ENCODE measurements at places on chromosomes 2 and 18.

DNA sequence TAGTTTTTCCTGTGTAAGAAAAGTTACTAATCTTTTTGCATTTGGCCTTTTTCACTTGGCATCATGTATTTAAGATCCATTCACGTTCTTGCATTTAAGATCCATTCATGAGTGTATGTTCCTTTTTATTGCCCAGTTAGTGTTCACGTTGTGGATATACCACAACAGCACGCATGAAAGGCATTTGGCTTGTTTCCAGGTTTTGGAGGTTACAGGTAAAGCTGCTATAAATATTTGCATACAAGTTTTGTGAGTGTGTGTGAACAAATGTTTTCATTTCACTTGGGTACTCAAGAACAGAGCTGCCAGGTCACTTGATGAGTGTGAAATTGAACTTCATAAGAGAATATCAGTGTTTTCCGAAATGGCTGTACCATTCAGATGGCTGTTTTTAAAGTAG lies 121.2 kb downstream of the CCBE1 start:
- DNase-seq, result no peak

- no peak for DNase-seq
These were observed 85.0 kb downstream of the USP40 start for GRCh38 chr2:233481368-233482142.

DNA sequence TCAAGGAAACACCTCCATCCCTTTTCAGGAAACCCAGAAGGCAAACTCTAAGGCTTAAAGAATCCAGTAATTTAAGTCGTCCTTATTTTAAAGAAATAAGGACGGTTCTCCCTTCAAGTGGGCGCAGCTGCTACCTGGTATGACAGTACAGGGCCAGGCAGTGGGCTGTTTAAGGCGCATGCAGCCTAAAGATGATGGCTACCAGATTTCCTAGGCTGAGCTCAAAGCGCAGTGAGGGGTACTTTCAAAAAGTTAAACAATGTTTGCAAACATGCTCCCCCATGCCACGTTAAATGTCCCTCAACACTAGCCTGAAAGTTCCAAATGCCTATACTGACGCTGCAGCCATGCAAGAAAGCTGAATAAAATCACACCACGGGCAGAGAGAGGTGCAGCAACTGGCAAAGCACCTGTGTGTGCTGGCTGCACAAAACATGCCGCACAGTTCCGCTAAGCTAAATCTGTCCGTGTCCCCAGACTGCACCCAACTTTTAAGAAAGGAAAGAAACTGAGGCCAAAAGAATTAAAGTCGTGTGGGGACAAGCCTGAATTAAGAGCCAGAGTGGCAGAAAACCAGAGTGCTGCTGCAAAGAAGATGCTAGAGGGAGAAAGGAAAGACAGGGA lies 583 bp downstream of the HIBCH start:
- no peak for DNase-seq

DNA sequence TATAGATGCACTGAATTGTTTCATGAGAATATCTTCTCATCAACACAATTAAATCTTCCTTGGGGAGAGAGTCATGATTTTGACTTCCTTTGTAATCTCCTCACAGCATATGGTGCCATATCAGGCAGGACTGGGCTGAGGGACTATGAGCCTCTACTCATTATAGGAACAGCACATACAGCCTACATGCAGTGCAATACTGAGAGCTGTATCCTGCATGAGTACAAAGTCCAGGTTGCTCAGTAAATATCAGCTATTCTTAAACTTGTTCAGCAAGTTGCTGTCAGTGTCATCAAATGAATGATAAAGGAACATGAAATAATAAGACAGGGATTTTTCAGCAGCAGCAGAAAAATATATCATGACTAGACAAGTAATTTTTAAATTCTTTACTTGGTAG lies 10.8 kb downstream of the DLGAP1 start:
- no peak for DNase-seq

DNA sequence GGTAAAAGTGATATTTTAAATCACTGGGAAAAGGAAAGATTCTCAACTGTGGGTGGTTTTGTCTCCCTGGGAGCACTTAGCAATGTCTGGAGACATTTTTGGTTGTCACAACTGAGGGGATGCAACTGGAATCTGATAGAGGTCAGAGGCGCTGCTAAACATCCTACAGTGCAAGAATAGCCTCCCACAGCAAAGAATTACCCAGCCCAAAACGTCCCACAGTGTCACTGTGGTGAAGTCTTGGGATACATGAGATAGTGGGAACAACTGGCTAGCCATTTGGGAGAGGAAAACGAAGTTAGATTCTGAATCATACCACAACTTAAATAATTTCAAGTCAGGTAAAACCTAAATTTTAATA lies 36.4 kb upstream of the NT5DC4 start:
- no peak for DNase-seq

- no peak for DNase-seq
These were observed 90.7 kb downstream of the MEIS1 start for GRCh38 chr2:66525606-66526005.

GRCh38 chr2:240871071-240871958 lies 2.7 kb downstream of the AGXT start:
- no peak for DNase-seq

GRCh38 chr2:240127191-240127750 lies 8.8 kb downstream of the COPS9 start:
- no peak for DNase-seq

- DNase-seq, result no peak
These were observed 969.7 kb downstream of the DCDC2C start for GRCh38 chr2:4673025-4673489.

- DNase-seq, result no peak
These were observed 337.2 kb downstream of the NBAS start for GRCh38 chr2:15223887-15224286.

GRCh38 chr2:235002198-235003095 lies 50.6 kb downstream of the SH3BP4 start:
- no peak for DNase-seq

GRCh38 chr2:230411570-230412370 lies 4.2 kb upstream of the SP100 start:
- DNase-seq, result peak; percentile 38

DNA sequence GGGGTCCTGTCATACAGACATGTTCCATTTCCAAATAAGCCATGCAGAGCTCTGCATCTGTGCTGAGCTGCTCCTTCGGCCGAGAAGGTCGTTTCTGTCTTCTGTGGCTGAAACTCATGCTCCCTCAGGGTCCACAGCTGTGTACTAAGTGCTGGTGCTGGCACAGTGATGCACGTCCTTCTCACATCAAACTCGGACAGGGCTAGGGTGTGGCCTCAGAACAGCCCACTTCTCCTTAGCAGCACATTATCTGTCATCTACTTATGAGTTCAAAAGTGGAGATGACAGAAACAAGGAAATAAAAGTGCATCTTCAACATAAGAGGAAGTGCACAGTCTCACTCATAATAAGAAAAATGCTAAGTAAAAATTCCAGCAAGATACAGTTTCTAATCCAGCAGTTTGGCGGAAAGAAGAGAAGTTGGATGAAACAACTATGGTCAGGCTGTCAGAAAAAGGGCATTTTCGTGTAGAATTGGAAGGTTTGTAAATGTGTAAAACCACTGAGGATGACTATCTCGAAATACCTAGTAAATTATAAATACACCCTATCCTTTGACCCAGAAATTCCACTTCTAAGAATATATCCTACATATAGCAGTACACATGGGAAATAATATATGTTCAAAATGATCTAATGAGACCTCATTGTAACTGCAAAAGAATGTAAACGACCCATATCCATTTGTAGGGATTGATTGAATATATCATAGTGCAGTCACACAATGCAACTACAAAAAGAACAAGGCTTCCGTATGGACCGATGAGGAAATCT lies 53.7 kb upstream of the APCDD1 start:
- DNase-seq, result no peak

DNA sequence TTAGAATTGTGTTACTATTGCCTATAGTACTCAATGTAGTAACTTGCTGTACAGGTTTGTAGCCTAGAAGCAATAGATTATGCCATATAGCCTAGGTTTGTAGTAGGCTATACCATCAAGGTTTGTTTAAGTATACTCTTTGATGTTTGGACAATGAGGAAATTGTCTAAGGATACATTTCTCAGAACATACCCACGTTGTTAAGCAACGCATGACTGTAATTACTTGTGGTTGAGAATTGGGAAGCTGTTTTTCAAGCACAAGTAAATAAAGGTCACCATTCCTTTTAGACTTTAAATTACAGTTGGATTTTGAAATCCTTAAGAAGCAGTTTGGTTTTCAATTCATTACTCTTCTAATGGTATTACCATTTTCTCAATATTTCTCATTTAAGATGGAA lies 89.8 kb upstream of the KCNH7 start:
- DNase-seq, result no peak

GRCh38 chr2:106192752-106193689 lies 1.1 kb downstream of the UXS1 start:
- DNase-seq, result peak; percentile 10

GRCh38 chr2:239855863-239856587 lies 169.1 kb downstream of the NDUFA10 start:
- DNase-seq, result no peak

DNA sequence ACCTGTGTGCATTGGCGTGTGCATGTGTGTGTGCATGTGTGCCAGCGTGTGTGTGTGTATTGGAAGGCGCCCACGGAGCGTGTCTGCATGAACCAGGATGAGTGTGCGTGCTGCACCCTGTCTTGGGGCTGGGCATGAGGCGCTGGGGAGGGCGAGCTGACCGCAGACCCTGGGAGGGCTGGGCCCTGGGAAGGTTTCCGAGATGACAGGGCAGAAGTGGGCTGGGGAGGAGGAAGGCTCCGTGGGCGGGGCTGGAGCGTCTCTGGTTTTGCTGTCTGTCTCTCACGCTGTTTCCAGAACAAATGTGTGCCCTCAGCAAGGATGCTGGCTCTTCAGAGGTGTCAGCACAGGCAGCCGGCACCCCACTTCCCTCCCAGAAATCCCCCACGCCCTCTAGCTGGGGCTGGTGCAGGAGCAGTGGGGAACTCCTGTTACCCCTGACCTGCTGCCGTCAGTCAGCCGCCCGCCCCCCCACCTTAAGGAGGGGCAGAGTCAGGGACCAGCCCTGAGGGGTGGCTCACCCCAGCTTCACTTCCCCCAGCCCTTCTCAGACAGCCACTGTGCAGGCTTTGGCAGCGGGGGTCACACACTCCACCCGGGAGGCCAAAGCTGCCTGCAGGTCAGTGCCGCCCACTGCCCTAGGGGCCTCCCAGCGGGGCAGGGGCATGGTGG lies at the start of gene GPR35:
Gene GPR35, plus strand, starts transcription at position 531 of the 672 bp plus-strand sequence. CDS start 4,473 bp downstream, outside the sequence.
- DNase-seq, result peak; percentile 60

- DNase-seq, result no peak
These were observed 77.7 kb downstream of the RHOB start for GRCh38 chr2:20524412-20525040.

DNA sequence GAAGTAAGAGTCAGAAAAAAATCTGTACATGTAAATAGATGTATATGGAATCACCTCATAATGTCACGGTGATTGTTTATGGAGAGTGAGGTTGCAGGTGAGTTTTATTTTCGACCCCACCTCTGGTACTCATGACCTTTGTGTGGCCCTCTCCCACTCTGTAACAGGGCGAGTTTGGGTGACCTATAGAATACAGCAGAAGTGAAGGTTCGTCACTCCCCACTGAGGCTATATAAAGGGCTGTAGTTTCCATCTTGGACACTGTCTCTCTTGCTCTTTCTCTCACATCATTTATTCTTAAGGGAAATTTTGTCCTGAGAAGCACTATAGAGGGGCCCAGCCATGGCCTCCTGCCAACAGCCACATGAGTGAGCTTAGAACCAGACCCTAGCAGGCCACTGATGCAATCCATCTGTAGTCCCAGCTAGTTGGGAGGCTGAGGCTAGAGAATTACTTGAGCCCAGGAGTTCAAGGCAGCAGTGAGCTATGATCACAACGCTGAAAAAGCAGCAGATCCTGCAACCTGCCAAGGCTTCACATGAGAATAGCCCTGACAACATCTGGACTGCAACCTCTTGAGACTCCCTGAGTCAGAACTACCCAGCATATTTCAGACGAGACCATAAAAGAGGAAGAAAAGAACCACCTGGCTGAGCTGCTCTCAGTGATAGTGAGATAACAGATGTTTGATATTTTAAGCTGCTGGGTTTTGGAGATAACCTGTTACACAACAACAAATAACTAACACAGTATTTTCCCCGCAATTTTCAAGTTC lies 74.3 kb upstream of the SLC1A4 start:
- DNase-seq, result no peak

GRCh38 chr2:149715005-149715592 lies 127.5 kb upstream of the MMADHC start:
- no peak for DNase-seq

GRCh38 chr2:167681234-167682015 lies 566.0 kb downstream of the STK39 start:
- no peak for DNase-seq

DNA sequence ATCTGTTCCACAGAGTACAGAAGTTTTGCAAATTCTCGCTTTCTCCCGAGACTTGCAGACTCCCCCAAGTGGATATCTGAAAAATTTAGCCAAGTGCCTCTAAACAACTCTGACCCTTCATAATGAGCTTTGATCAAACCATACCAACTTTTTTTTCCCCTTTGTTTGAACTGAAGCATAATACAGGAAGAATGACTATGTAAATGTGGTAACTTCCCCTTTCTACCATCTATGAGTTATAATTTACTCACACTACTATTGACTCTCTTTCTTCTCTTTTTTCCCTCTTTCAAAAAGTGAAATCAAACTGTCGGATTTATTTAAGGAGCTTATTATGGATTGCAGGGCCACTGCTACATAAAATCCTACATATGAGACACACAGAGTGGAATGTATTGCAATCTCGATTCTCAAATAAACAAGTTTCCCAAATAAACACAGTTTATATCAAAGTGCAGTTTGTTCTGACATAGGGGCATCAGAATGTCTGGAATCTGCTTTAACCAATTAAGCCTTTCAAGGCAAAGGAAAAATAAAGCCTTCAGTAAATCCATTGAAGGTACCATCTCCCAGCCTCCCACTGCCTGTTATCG lies 1.4 kb upstream of the ZNF804A start:
- DNase-seq, result no peak

- no peak for DNase-seq
These were observed 42.2 kb downstream of the KLHL14 start for GRCh38 chr18:32730620-32731091.

GRCh38 chr2:192390401-192390800 lies 195.7 kb upstream of the TMEFF2 start:
- no peak for DNase-seq

- DNase-seq, result no peak
These were observed 477.5 kb downstream of the SLC4A3 start for GRCh38 chr2:220104871-220105351.

Data from stimulated activated CD4-positive, alpha-beta T cell treated with anti-CD3 and anti-CD28 coated beads, TNF-alpha, amount 100 ng/mL, for 1 hour (primary cell).